ENCODE measurements at places on chromosomes 3 and 15.

DNA sequence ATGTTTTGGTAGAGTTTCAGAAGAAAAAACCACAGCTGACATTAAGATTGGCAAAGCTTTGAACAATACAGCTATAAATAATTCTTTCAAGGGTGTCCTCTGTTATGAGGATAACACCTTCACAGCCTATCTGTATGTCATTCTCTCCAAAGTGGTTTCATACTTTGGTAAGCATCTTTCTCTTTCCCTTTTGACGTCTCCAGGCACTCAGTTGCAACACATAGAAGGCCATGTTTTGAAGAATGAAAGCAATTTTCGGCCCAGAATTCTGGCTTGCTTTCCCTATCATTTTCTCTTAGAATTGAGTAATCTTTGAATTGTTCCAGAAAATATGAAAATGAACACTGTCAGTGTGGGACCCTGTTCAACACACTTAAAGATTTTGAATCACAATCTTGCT lies 200.0 kb upstream of the CBLB start:
- peak; percentile 54 for DNase-seq

- no peak for DNase-seq
Measured at GRCh38 chr3:56970461-56970879, 90.0 kb upstream of the SPATA12 start.

DNA sequence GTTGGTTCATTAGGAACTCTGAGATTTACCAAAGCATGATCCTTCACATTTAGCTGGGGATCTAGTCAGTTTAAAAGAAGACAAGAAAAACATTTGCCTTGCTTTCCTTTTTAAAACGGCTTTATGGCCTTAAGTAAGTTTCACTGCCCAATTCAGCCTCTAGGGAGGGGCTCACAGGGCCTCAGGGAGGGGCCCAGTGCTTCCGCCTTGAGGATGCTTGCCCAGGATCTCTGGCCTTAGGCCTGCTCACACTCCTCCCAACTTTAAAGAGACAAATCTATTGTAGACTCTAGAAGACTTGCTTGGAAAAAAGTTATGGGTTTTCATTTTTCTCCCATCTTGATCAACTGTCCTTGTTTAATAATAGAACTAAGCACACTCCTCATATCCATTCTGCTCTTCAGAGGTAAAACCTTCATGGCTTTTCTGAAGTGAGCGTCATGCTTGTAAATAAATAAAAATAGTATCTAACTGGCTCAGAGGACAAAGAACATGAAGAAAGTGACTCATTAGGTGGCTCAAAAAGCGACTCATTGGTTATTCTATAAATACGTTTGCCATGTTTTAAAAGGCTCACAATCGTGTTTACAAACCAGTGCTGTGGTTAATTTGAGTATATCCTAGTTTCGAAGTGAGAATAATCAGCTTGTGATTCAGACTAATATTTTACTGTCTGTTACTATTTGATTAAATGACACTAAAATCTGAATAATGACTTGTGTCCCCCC lies 13.7 kb downstream of the PDHB start:
- DNase-seq, result no peak

DNA sequence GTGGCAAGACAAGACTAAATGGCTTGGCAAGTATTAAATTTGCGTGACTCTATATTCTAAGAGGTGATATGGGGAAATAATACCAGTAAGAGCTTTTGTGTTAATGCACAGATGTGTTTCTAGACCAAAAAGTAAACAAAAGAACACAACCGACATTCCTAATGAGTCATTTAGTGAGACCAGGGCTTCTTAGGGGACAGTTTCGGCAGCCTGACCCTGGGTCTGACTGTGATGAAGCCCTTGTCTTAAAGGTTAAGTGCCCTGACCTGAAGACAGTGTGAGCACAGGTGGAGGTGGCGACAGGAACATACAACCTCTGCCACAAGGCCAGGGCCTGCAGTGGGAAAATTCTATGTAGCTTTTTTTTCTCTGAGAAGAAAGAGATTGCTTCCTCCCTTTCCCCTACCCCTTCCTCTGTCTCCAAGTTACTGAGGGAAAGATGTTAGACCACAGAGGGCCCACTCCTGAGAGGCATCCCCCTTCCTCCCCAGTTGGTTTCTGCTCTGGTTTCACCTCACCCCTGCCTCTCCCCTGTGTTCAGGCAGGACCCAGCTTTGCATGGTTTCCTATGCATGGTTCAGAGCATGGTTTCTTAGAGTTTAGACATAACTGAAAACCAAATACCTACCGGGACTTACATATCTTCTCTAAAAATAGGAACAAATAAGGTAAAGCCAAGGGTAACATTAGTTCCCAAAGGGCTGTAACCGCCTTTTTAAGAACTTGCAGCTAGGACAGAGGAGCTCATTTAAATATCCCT lies 24.8 kb upstream of the CMTM7 start:
- no peak for DNase-seq

- DNase-seq, result peak; percentile 54
Measured at GRCh38 chr3:52216585-52217408, 8.6 kb downstream of the TLR9 start.

- DNase-seq, result no peak
Measured at GRCh38 chr3:119767936-119768601, 13.8 kb upstream of the NR1I2 start.

- DNase-seq, result no peak
Measured at GRCh38 chr3:105614288-105615030, 247.8 kb downstream of the ALCAM start.

DNA sequence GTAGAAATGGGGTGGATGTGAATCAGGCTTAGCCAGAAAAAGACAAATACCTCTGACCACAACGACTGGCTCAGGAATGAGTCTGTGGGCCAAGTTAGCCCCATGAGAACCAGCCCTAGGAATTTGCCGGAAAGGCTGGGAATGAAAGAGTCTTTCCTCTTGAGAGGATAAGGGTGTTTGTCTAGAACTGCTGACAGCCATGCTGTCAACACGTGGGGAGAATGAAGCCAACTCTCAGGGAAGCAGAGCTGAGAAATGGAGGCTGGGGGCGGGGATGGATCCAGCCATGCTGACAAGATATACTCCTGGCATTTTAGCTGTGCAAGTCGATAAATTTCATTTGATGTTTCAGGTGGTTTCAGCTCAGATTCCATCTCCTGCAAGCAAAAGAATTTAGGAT lies 10.6 kb upstream of the SLC6A1 start:
- no peak for DNase-seq

GRCh38 chr15:73573037-73573436 lies 60.2 kb downstream of the NPTN start:
- DNase-seq, result no peak

- no peak for DNase-seq
Measured at GRCh38 chr3:69763458-69763857, 24.2 kb downstream of the MITF start.

GRCh38 chr15:39180483-39180933 lies 400.4 kb upstream of the THBS1 start:
- no peak for DNase-seq

- no peak for DNase-seq
Measured at GRCh38 chr3:42306499-42306898, 40.5 kb upstream of the CCK start.

DNA sequence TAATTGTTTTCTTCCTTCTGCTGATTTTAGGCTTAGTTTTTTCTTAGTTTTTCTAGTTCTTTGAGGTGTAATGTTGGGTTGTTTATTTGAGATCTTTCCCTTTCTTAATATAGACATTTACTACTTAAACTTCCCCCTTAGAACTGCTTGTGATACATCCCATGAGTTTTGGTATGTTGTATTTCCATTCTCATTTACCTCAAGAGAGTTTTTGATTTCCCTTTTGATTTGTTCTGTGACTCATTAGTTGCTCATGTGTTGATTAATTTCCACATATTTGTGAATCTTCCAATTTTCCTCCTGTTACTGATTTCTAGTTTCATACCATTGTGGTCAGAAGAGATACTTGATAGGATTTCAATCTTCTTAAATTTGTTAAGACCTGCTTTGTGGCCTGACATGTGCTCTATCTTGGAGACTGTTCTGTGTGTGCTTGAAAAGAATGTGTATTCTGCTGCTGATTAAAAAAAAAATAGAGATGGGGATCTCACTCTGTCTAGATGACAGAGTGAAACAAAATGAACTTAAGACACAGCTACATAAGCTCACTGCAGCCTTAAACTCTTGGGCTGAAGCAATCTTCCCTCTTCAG lies 22.3 kb downstream of the GRM2 start:
- no peak for DNase-seq

DNA sequence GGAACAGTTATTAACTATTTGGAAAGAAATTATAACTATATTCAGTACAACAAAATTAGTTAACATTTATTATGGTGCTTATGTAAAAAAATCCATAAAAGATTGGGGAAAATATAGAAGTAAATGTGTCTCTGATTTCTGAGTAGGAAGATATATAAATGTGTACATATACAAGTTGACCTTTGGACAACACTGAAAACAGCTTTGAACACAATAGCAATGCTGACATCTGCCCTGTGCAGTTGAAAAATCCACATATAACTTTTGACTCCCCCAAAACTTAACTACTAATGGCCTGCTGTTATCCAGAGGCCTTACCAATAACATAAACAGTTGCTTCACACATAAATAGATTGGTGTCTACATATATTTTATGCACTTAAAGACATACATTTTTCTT lies 12.3 kb downstream of the TIMMDC1 start:
- DNase-seq, result no peak

DNA sequence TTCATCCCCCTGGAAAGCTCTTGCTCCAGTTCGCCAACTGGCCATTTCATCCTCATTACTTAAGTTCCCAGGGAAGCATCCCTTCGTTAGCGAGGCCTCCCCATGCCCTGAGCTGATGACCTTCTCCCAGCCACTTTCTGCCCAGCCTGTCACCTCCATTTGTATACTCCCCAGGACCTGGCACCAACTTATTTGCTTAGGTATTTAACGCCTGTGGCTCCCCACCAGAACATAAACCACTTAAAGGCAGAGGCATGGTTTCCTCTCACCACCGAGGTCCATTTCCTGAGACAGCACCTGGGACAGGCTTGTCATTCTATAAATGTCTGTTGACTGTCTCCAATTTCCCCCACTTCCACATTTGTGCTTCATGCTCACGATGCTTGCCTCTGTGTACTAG lies 189.0 kb downstream of the ZNF621 start:
- DNase-seq, result no peak

DNA sequence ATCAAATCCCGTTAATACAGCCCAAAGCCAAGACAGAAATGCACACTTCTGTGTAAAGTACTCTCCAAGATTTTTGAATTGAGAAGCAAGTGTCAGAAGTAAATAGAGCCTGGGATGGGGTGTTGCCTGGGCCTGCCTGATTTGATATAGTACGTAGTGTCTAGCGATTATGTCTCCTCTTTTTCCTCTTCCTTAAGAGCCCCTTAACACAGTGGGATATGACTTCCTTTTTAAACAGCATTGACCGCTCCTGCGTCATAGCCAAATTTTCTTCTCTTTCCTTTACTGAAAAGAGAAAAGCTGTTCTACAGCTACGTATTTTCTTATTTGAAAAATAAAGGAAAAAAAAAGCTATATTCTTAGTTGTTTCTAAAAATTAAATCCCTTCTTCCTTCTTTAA lies 97.7 kb downstream of the PLCL2 start:
- no peak for DNase-seq

- DNase-seq, result no peak
Measured at GRCh38 chr3:127291611-127292010, 3.8 kb upstream of the PRR20G start.

GRCh38 chr15:22795206-22796063 lies 9.0 kb downstream of the NIPA1 start:
- no peak for DNase-seq

- no peak for DNase-seq
Measured at GRCh38 chr3:132222868-132223538, 94.2 kb upstream of the ACP3 start.

- DNase-seq, result peak; percentile 52
Measured at GRCh38 chr3:129827765-129828164, 65.7 kb downstream of the TMCC1 start.

DNA sequence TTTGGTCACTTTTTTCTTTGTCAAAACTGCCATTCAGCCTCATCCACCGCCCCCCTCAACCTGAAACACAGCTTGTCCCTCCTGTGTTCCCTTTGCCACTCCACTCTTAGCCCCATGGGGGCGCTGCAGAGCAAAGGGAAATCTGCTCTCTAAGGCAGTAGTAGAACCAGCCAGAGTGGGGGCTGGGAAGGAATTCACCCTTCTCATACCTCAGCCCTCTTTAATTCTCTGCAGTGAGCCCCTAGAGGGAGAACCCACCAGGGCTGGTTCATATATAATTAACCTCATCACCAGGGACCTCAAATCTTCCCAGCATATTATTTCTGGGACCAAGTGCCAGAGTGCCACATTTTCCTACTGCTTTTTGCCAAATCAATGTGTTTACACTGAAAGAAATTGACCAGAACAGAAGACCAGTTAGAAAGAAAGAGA lies 2.8 kb upstream of the BCL6 start:
- peak; percentile 91 for DNase-seq

DNA sequence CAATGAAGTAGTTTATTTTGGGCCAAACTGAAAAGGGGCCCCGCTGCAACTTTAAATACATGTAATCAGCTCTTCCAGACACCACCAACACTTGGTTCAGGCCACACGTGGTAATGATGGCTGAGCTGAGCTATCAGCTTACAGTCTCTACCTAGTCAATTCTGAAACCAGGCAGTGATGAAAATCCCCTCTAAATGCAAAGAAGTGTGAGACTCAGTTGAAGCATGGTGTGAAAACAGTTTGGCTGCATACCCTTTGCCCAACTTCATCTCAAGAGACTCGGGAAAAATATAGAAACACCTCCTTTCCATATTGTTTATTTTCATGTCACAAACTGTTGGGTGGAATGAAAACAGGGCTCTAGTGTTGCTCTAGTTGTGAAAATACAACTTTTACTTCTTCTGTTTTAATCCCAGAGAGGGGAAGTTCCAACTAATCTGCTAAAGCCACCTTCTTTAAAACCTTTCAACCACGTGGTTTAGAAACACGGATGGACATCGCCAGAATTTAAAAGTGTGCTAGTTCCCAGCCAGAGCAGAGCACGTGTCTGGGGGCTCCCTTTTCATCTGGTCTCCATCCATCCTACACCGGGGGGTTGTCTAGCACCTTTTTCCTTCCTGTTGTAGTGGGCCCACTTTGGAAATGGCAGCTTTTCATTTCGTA lies 229.1 kb downstream of the EPHB1 start:
- no peak for DNase-seq

- DNase-seq, result no peak
Measured at GRCh38 chr3:193774272-193774915, 181.4 kb downstream of the OPA1 start.

GRCh38 chr3:128610451-128611070 lies 40.1 kb downstream of the RPN1 start:
- DNase-seq, result no peak

DNA sequence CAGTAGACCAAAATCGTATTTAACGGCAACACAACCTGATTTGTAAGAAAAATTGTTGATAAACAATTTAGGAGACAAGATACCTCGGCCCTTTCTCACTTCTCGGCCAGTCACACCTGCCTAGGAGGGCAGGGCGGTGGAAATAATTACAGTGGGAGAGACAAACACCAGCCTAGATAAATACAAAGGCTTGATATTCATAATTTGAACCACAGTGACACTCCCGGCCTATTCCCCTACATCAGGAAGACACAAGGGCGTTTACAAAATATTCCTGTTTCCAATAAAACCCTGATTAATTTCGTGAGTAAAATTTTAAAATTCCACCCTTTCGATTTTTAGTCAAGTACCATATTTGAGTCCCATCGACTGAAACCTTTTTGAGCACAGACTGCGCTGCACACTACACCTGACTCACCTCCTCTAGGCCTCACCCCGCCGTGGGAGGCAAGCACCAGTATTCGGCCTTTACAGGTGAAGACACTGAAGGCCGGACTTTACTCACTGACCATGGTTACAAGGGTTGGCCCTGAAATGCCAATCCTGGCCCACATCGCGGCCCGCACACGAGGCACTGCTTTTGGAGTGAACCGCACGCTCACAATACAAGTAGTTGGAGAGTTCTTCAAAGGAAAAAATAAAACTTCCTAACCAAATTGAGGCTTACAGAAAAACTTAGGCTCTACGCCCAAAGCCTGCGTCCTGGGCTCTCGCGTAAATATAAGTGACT lies 794 bp downstream of the ARPP19 start:
- DNase-seq, result peak; percentile 42

Data from CD4-positive, alpha-beta T cell treated with Interleukin-21 for 1 hour (primary cell).